Adipocyte (in vitro differentiated cells): ENCODE measurements at places on chromosomes 12 and 14.

DNA sequence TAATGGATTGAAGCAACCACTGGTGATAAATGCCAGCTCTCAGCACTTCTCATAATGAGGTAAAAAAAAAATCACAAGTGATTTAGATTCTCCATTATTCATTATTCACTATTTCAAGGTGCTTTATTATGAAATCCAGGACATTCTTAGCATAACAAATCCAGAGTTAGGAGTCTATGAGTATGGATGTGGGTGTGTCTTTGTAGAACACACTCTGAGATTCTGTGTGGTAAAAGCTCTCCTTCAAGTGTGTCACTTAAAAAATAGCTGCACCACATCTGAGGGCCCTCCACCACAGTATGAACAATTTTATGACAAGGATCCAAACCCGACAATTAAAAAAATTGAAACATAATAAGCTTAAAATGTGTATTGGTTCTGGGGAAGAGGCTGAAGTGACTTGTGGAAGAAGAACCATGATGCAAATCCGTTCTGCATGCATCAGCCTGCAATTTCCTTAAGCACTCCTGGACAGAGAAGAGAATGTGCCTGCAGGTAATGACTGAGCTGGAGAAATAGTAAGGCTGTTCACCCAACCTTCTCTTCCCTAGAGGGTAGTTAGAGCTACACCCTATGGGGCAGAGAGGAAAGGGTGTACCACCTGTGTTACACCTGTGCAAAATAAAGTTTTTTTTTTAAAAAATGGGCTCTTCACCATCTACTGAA lies 488.5 kb upstream of the MGAT4C start:
- DNase-seq = no peak

GRCh38 chr12:19639781-19640415 lies 200.6 kb downstream of the AEBP2 start:
- DNase-seq = no peak

DNA sequence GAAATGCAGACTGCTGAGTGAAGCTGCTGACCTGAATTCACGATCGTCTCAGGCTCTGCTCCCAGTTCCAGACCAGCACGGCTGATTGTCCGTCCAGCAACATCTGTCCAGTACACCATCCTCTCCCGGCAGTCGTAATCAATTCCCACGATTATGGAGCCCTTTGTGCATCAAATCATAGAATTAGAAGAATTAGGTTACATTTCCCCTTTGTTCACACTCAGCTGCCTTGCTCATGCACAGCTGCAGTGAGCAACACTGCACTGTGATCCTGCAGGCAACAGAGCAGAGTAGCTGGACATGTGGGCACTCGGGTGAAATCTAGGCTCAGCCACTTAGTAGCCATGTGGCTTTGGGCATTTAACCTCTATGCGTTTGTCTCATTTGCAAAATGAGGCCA lies 22.2 kb downstream of the RTRAF start:
- no peak for DNase-seq

DNA sequence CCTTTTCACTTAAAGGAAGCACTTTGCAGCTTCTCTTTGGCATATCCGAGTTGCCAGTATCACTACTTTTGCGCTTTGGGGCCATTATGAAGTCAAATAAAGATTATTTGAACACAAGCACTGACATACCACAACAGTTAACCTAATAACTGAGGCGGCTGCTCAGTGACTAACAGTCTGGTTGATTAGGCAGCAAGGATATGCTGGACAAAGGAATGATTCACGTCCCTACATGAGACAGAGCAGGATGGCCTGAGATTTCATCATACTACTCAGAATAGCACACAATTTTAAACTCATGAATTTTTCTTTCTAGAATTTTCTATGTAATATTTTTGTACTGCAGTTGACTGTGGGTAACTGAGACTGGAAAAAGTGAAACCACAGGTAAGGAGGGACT lies 56.9 kb upstream of the E2F7 start:
- DNase-seq = peak; percentile 91

- DNase-seq = peak; percentile 96
These were observed 22.9 kb downstream of the VDR start for GRCh38 chr12:47881826-47882427.

DNA sequence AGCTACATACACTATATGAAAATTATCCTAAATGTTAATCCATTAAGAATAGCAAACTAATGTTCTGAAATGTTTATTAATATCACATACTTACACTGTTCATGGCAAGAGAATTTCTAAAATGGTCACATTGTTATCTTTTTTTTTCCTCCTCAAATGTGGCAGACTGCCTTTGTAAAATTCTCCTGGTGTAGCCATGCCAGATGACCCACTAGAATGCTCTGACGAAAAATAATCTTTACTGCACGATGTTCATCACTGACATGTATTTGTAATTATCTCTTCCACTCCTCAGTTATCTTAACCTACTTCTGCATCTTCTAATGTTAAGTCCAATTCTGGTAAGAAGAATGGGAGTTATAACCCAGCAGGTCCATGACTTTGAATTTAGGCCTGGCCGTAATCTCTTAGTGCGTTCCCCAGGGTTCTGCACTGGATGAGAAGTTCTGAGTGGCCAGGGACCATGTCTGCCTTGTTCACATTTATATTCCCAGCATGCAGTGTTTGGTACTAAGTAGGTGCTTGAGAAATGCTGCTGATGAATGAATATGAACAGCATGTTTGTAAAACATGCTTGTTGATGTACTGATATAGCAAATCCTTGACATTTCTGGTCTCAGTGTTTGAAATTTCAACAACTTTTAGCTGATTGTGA lies 46.7 kb downstream of the NOPCHAP1 start:
- DNase-seq = peak; percentile 31

DNA sequence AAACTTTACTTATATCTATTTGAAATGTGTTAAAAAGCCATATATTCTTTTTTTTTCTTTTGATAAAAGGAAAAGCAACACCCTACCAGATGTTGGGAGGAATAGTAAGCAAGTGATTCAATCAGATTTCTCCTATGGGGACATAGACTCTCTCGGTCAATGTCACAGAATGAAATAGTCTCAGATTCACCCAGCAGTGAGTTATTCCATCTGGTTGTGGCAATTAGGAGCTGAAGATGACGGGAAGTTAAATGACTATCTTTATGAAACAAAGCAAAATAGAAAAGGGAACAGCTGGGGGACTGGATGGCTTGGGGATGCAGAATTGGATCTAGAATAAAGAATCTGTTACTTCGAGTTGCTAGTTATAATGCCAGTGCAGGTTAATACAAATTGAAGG lies 857.0 kb downstream of the NRXN3 start:
- DNase-seq = no peak

GRCh38 chr14:75417674-75418073 lies 10.1 kb upstream of the JDP2 start:
- DNase-seq = peak; percentile 15

DNA sequence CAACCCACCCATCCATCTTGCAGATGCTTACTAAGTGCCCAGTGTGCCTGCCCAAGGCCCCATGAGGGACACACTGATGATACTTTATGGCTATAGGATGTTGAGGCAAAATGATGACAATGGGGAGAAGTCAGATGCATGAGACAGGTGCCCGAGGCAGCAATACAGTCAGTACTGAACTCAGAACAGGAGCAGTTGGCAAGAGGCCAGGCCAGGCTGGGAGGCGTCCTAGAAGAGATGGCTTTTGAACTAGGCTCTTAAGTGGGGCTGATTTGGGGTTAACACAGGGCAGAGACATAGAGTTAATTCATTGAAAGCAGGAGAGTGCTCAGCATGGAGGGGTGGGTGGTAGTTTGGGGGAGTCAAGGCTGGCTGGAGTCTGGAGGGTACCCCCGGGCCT lies 15.6 kb downstream of the PLBD2 start:
- no peak for DNase-seq

DNA sequence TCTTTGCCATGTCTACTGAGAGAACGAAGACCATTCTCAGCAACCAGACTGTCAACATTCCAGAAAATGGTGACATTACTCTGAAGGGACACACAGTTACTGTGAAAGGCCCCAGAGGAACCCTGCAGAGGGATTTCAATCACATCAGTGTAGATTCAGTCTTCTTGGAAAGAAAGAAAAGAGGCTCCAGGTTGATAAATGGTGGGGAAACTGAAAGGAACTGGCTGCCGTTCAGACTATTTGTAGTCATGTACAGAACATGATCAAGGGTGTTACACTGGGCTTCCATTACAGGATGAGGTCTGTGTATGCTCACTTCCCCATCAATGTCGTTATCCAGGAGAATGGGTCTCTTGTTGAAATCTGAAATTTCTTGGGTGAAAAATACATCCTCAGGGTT lies 29.7 kb upstream of the PSMA6 start:
- DNase-seq = no peak

DNA sequence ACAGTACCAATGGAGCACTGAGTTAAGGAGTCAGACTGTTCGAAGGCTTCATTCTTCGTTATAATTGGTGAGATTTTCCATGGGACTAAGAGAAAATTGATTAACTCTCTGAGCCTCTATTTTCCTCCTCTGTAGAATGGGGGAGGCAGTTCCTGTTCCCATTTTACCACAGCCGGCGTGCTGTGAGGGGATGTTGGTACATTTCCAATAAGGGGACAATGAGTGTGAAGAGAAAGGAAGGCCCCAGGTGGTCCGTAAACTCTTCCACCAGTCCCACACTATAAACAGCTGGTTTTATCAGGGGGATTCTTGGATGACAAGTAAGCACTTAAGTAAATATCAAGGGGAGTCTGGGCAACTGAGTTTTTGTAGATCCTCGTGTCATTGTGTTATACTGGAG lies 109.9 kb downstream of the DAD1 start:
- DNase-seq = no peak

DNA sequence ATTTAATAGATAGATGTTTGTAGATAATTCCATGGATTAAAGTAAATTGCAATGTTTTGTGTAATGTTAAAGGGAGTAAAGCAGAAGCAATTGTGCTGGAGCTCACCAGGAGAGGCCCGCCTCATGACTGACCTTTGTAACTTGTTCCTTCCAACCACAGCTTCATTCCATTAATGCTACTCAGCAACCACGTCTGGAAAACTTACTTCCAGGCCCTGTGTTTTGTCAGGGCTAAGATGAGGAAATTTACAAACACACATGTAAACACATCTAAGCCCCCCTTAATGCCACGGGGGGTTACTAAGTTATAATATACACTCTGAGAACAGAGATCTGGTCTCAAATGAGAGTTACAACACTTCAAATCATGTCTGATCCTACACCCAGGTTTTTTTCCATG lies 12.4 kb downstream of the LUM start:
- peak; percentile 93 for DNase-seq

- DNase-seq = no peak
These were observed 386.4 kb downstream of the RGS6 start for GRCh38 chr14:72318648-72319047.

DNA sequence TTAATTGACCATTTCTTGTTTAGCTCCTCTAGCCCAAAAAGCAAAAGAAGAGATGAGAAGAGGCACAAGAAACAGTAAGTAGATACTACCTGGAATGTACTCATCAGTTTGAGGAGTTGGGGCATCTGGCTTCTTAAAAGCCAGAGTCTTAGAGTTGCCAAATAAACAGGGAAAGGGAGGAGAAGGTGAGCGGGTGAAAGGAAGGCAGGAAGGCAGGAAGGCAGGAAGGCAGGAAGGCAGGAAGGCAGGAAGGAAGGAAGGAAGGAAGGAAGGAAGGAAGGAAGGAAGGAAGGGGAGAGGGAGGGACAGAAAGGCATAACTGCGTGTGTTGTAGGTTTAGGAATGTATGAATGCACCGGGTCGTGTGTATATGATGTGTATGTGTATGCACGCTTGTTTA lies 56.7 kb upstream of the HSPB8 start:
- DNase-seq = no peak

DNA sequence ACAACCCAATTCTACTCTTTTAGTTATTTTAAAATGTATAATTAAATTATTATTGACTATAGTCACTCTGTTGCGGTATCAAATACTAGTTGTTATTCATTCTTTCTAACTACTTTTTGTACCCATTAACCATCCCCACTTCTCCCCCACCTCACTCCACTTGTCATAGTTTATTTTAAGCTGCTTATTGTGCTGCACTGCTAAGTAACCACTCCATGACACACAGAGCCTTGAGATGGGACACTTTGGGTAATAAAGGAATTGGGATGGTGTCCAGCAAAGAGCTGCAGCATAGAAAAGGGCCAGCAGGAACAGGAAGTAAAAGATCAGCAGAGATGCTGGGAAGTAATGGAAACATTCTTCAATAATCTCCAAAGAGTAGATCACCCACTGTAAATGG lies 123.0 kb downstream of the RPS29 start:
- no peak for DNase-seq

- DNase-seq = peak; percentile 62
These were observed 5.1 kb downstream of the CLMN start for GRCh38 chr14:95314609-95315008.

GRCh38 chr12:70603044-70603443 lies 34.2 kb downstream of the PTPRB start:
- peak; percentile 10 for DNase-seq

DNA sequence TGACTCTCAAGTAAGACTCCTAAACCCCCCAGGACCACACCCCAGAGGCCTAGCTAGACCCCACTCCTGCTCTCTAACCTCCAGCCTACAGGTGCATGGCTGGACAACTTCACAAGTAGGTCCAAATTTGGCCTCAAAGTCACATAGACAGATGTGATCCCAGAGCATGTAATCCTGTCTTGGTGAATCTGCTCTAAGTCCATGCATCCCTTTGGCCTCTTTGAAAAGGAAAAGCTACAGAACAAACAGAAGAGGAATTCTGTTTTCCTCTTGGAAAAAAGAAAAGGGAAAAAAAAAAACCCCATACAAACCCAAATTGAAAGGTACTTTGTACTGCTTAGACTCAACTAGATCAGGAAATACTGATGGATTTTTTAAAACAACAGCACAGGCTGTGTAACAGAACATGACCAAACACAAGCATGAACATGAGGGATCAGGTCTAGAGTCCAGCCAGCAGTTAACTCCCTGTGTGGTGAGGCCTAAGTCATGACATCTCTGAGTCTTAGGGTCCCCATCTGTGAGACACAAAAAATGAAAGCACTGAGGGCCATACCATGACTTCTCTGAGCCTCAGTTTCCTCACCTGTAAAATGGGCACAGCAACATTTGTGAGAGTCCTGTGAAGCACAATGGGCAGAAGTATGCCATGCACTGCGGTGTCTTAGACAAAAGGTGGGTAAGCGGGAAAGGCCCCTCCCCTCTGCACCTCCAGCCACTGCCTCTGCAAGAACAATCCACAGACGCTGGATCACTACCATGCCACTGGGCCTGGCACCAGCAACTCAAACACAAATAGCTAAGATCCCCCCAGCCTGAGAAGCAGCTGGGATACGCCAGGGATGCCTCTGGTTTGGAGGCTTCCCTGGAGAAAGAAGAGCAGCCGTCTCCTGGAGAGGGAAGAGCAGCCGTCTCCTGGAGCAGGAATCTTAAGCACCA lies 9.9 kb downstream of the PITPNM2 start:
- DNase-seq = no peak
